Cardiac fibroblast (primary cell): ENCODE measurements at places on chromosomes 7 and 10.

GRCh38 chr7:131931370-131931769 is 374.9 kb upstream of the PODXL start:
- no peak for DNase-seq

DNA sequence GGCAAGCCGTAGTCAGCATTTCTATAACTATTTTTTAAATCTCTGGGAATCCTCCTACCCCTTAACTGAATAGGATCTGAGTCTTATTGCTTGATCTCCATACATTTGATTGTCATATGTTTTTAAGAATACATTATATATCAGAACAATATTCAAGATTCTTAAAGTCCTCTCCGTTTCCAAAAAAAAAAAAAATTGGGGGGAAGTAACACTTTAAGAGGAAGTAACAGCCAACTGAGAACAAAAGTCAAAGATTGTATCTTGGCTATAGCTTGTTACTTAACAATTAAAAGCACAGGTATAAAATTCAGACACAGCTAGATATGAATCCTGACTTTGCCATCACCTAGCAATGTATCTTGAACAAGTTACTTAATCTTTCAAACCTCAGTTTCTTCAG is 169.9 kb upstream of the ADO start:
- DNase-seq = no peak

DNA sequence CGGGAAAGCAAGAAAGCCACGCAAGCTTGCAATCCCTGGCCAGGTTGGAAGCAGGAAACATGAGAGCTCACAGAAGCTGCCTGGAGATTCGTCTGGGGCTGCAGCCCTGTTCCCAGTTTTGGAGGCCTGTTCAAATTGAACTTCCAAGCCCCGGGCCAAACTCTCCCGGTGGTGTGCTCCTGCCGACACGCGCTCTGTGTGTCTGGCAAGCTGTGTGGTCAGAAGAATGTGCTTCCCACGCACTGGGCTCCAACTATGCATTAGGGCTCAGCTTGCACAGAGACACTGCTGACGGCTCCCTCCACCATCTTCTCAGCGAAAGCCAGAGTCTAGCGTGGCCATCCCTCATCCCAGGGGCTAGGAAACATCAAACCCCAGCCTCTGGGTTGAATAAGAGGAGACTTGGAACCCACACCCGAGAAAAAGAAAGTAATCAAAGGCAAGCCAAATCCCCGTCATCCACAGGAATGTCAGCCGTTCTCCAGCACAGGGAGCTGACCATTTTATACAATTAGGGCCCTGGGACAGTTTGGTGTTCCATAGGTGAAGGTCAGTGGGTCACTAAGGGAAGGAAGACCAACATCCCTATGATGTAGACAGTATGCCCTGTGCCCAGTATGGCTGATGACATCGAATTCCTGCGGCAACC is 107.2 kb downstream of the FGFR2 start:
- peak; percentile 13 for DNase-seq

DNA sequence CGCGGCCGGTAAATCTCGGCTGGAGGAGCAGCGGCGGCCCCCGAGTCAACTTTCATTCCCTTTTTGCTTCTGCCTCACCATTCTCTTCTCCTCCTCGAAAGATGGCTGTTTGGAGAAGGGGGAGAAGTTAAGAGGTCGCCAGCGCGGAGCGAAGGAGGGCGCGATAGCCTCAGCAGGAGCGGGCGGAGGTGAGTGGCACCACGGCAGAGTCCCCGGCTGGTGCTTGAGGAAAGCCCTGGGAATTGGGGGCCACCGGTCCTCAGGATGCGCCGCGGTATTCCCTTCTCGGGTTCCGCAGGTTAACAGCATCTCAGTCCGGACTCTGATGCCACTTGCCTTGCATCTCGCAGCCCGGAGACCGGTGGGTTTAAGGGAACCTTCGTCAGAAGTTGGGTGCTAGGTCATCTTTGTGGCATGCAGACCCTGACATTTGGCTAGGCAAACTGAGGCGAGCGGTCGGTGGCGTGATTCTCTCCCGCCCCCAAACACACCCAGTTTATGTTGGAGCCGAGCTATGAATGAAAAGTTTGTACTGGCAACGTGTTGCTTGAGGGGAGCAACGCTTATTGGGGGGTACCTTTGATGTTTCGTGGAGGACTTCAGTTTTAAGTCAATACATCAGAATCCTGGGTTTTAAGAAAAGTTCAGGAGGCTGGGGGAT is 59.5 kb upstream of the PRPS1L1 start:
- DNase-seq = peak; percentile 16

- DNase-seq = no peak
These were observed 330.1 kb downstream of the ADARB2 start for GRCh38 chr10:1406967-1407945.

DNA sequence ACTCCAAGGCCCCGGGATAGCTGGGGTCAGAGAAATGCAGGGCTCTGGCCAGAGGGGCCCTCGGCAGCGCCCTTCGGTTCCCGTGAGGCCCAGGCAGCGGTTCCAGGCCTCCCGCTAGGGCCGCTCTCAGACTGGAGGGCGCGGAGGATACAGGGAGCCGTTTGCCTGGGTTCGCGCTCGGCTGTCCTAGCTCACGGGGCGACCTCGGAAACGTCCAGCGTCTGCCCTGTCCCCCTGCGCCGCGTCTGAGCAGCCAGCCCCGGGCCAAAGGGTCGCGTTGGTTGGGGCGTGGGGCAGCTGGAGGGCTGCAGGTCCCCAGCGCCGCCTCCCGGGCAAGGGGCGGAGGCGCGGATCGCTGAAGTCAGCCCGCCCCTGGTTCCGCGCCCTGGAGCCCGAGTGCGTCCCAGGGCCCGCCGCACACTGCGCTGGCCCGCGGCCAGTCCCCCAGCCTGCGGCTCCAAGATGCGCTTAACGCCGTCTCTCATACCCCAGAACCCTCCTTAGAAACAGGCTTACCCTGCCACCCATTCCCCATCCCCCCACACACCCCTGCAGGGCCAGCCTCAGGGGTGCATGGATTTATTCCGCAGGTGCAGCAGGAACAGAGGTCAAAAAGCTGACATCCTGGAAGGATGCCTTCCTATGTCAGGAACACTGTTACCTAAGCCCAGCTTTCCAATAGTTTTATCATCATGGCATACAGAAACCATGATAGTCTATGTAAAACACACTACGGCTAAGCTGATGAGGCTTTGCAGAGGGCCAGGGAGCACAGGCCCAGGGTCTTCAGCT is 22.1 kb upstream of the OPN4 start:
- DNase-seq = no peak

- DNase-seq = no peak
These were observed 121.6 kb downstream of the RELN start for GRCh38 chr7:103867874-103868273.

- DNase-seq = no peak
These were observed 65.4 kb upstream of the APBB1IP start for GRCh38 chr10:26372513-26373354.

- no peak for DNase-seq
These were observed 1064.9 kb downstream of the NXPH1 start for GRCh38 chr7:9498303-9498702.

DNA sequence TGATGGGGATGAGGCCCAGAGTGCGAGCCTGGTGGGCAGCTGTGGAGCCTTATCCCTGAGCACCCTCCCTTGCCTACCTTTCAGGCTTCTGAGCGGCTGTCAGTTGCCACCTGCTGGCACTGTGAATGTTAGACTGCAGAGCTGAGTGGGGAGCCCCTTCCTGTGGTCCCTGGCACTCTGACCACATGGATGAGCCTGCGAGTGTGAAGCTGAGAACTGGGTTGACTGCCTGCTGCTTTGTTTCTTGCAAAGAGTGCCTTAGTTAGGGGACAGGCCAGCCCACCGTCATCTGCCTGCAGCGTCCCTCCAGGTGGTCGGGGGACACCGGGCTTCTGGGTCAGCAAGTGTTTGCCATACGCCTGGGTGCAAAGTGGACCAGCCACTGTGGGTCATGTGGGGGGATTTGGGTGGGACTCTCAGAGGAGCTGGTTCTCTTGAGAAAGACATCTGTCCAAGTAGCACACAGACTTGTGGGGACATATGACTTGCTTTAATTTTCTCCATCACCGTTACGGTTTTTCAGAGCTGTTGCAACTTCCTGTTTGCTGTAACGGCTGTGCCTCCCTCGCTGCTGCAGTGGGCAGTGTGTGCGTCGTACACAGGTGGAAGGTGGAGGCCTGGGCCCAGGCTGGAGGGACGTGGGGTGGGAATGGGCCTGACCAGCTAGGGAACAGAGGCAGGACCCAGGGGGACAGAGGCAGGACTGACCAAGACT is 13.7 kb downstream of the INPP5A start:
- no peak for DNase-seq

DNA sequence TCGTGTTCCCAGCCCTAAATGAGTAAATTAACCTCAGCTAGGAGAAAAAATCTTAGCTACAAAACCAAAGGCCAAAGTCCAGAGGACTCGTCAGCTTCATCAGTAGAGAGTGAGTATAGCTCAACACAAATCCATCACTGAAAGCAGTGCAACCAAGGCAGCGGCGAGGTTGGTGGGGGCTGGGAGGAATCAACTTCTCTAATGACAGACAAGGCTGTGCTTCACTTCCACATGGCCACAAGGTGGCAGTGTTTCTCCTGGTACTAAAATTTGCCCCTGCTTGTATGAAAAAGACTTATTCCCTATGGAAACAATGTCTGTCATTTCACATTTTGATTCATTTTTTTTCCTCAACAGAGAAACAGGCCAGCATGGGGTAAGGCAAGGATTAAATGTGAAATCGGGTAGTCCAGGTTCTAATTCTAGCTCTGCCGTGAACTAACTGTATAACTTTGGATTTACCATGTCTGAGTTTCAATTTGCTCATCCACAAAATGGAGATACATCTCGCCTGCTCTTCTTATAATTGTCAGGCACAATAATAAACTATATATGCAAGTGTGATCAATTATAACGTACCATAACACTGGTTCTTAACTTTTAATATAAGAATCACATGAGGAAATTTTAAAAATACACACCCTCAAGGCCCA is 39.3 kb downstream of the FAS start:
- DNase-seq = peak; percentile 89

GRCh38 chr10:24113901-24114300 is 95.0 kb upstream of the KIAA1217 start:
- no peak for DNase-seq

- DNase-seq = no peak
These were observed 156.4 kb downstream of the OAT start for GRCh38 chr10:124262234-124262865.

DNA sequence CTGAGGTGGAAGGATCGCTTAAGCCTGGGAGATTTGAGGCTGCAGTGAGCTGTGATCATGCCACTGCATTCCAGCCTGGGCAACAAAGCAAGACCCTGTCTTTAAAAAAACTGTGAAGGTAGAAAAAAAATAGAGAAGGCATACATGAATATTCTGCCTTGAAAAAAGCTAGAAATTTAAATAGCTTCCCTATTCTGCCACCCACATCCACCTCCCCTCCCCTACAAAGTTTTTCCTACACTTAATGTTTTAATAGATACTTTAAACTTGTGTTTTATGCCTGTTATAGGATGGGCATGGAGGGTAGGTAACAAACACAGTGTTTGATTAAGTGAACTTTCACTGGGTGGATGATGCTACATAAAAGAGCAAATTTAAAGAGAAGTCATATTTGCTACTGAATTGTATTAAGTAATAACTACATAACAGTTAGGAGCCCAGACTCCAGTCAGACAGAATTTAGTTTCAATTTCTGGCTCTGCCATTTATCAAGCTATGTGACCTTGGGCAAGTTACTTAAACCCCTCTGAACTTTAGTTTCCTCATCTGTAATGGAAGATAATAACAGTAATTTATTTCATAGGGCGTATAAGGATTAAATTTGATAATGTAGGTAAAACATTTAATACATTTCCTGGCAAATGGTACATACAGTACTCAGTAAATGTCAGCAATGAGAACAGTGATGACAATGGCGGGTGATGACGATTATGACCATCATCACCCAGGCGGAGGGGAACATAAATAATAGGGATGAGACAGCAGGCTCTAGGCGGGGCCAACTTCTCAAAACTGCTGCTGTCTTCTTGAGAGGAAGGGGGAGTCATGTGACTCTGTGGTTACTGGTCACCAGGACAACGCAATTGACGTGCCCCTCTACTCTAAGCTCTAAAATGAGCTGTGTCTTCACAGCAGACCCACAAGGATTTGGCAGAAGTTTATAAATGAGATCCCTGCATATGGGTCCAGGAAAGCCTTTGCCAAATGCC is 15.8 kb downstream of the DNMBP start:
- DNase-seq = peak; percentile 95

GRCh38 chr7:142303650-142304049 is 45.8 kb upstream of the PRSS58 start:
- DNase-seq = peak; percentile 20

DNA sequence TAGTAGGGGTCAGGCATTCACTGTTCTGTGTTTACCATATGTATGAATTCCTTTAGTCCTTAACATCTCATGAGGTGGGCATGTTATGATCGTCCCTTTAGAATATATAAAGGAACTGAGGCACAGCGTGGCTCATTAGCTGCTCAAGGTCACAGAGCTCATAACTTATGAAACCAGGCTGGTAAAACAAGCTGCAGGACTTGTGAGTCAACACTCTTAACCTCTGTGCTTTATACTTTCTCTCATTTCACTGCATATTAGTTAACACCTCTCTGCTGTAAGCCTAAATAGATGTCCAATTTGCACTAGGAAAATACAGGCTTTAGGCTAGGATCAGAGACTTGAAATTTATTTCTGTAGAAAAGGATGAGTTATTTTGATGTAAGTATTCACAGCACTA is 180.3 kb upstream of the HDAC9 start:
- no peak for DNase-seq

DNA sequence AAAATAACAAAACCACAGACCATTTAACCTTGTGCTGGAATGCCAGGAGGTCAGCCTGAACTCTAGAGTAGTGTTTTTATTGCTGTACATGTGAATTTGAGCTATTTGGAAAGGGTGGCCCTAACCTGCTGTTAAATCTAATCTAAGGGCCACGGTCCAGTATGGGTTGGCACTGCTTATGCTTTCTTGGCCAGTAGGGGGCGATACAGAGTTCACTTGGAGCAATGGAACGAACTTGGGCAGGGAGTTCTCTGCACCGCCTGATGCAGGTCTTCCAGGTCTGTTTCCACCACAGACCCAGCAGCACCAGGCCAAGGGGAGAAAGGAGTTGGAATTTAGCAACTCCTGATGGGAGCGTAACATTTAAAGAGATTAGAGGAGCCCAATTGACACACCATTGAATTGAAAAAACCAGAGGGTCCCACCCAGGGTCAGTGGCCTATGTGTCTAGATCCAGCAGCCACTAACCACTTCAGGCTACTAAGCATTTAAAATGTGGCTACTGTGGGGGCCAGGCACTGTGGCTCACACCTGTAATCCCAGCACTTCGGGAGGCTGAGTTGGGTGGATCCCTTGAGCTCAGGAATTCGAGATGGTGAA is 75.7 kb upstream of the EFCAB10 start:
- DNase-seq = peak; percentile 47

- DNase-seq = no peak
These were observed 144.1 kb downstream of the C10orf105 start for GRCh38 chr10:71575451-71575850.
